ENCODE measurements at places on chromosomes 5 and 9. TPM values are rescaled to one million over a fixed set of nuclear protein-coding genes. Genes with fewer than 3 reads are reported as not detected.

The ECM2 gene
- total RNA-seq = 2.2 TPM

The CNTNAP3B gene
- 0.06 TPM for total RNA-seq

The PCDHGB1 gene
- total RNA-seq = 0.79 TPM

The FGD3 gene
- total RNA-seq = not detected

The NUTM2G gene
- not detected for total RNA-seq

The VDAC1 gene
- 432 TPM for total RNA-seq

- DNase-seq = no peak
Measured at GRCh38 chr5:63128018-63128417, 549.4 kb downstream of the LRRC70 start.

GRCh38 chr5:8756498-8757084 lies 789.3 kb downstream of the SEMA5A start:
- DNase-seq = peak; percentile 57

DNA sequence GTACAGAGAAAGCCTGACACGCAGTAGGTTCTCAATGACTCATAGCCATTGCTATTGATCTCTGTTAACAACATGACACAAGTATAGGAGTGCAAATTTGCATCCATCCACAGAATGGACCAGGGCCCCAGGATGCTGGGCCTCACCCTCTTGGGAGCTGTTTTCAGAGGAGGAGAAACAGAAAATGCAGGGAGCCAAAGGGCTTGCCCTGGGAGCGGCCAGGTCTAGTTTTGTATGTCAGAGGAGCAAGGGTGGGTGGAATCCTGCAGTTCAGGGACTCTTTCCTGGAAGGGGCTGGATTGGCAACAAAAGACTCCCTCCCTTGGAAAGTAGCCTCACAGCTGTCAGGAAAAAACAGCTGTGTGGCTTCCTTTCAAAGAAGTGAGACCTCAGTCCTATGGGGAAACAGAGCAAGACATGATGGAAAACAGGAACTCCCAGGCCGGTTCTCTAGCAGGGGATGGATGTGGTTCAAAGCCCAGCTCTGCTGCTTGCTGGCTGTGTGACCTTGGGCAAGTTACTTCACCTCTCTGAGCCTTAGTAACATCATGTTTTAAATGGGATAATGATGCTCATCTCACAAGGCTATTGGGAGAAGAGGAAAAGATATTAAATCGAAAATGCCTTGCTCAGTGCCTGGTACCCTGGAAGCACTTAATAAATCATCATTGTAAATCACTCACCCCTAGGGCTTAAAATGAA lies 50.5 kb upstream of the SH3PXD2B start:
- no peak for DNase-seq

DNA sequence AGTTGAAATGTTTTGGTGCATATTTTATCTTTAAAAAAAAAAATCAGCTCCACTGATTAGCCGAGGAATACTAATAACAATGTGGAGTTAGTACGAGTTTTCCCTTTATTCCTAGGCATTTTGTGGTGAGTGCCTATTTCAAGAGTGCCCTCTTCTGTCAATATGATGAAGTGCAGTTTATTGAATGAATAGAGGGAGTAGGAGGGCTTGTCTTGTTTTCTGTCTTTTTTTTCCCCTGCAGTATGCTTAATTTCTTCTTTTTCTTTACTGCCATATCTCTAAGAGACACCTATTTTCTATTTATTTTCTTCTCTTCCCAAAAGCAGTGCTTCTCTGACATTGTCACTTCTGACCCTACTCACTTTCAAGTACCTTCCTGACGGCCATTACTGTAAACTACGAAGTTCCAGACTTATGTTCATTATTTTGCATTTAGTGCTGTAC lies 169.6 kb upstream of the PITX1 start:
- no peak for DNase-seq

- DNase-seq = no peak
Measured at GRCh38 chr5:10584714-10585517, 21.0 kb downstream of the ANKRD33B start.

DNA sequence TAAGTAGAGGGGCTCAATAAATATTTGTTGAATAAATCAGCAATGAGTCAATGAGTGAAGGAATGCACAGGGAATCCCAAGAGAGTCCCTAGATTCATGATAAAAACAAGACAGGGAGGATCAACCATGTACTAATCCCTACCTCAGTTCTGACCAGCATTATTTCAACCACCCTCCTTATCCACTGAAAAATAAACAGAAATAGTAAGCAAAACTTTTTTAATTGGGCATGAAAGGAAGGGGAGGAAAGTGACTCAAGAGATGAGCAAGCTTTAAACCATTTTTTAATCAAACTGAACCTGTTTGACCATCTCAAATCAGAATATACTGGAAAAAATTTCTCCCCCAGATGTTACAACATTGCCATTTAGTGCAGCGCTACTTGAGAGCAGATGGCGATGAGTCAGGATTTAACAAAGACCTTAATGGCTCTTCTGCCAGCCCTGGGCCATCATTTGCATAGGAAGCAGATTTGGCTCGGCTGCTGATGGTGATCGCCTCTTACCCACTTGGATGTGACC lies 194.8 kb upstream of the SLC30A5 start:
- DNase-seq = peak; percentile 65

DNA sequence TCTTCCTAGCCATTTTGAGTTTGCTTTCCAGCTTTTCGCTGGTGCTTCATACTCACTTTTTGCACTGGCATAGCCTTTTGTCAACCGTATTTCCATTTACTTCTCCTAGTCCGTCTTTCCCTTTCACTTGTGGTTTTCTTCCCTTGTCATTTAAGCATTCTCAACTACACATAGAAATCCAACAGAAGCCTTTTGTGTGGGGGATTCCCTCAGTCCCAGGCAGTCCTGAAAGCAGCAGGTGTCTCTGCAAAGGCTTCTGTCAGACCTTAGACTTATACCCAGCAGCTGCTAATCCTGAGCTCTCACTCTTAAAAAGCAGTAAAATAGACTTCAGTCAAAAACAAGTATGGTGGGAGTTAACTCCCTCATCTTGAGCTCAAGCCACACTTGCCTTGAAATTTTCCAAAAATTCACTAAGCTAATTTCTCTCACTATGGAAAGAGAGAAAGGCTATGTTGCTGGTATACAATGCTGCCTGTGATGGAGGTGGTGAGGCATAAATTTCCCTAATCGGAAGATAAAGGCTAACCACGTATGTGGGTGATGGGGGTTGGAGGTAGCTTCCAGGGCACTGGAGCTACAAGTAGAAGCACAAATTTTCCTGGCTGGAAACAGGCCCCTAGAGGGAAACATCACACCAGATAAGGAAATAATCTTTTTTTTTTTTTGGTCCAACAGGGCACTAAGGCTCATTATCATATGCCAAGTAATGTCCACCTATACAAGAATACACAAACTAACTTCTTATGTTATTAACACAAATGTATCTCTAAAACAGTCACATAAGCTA lies 34.8 kb upstream of the IFNK start:
- no peak for DNase-seq

DNA sequence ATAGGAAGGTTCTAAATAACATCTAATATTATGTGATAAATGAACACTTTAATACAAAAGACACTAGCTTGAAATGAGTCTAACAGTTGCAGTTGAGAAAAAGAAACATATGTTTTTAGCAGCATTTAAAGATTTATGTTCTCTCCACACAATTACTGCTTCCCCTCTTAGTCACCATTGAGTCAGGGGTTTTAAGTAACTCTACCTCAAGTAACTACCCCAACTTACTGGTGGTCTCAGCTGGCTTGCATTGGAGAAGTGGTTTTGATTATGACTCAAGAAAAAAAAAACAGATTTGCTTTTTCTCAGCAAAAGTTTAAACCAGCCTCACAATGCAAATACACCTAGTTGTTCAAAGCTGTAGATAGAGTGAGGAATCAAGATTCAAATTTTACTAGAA lies 1216.5 kb upstream of the CDH9 start:
- no peak for DNase-seq

DNA sequence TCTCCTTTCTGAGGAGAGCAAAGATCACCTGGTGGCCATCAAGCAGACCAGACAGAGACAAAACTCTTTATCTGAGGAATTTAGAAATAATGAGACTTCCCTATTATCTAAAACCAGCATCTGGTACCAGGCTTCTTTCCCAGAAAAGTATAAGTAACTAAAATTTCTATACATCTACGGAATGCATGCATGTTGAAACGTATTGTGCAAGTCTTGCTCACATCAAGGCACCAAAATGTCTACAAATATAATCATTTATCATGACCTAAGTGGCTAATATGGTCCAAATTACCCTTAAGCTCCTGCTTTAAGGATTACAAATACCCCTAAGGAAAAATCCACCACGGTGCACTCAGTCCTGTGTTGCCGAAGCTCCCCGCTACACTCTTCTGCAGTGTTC lies 286.3 kb downstream of the CDH18 start:
- no peak for DNase-seq

- DNase-seq = no peak
Measured at GRCh38 chr5:120735076-120735475, 271.0 kb downstream of the PRR16 start.

- no peak for DNase-seq
Measured at GRCh38 chr5:103498211-103498610, 64.4 kb downstream of the NUDT12 start.

DNA sequence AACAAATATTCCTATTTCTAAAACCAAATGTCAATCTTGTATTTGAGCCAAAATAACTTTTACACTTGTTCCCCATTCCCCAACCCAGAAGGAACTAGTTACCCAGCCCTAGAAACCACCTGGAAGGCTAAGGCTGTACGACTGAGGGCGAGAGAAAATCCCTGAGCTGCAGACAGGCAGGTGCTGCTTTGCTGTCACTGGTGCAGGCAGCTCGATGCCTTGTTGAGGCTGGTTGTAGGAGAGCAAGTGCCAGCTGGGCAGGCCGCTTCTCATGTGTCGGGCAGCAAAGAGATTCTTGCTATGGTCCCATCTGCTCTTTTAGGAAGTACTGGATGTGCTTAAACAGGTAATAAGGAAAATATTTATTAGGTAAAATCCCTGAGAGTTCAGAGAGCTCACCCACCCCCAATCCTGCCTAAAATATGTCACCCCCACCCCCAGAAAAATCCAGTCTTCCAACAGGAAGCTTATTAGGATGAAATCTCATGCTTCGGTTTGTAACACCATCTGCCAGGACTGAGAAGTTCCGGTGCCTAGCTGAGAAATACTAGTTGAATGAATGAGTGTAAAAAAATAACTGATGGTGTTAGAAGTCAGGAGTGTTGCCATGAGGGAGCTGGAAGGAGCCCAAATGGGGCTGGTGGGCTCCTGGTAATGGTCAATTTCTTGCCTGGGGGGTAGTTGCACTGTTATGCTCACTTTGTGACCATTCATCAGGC lies 91.1 kb upstream of the DMRT1 start:
- no peak for DNase-seq

DNA sequence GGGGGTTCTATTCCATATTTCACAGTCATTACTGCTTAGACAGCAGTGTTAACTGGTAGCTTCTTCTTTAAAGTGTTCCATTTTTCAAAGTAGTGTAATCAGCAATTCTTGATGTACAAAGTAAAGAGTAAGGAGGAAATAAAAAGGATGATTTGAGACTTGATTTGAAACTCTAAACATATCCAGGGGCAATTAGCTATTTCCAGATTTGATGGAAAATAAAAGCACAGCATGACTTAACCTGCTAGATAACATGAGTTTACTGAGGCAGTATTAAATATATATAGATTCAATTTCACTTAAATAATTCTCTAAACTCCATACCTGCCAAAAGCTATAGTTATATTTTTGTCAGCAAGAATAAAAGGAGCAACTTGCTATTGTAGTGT lies 29.8 kb downstream of the NR2F1 start:
- DNase-seq = no peak

- no peak for DNase-seq
Measured at GRCh38 chr9:2934241-2934650, 90.4 kb upstream of the PUM3 start.

All from SJSA1 (cell line).